ENCODE measurements at places on chromosomes 5 and 9. TPM values are rescaled to one million over a fixed set of nuclear protein-coding genes. Genes with fewer than 3 reads are reported as not detected.

OXCT1 gene
- polyA plus RNA-seq: 32.4 TPM

FOXD4L5 gene
- not detected for polyA plus RNA-seq

PCDHB4 gene
- polyA plus RNA-seq: not detected

SLC45A2 gene
- polyA plus RNA-seq: not detected

PCDHB12 gene
- not detected for polyA plus RNA-seq

GAPVD1 gene
- 61.1 TPM for polyA plus RNA-seq

GRM6 gene
- polyA plus RNA-seq: not detected

IFNK gene
- polyA plus RNA-seq: not detected

ZNF462 gene
- not detected for polyA plus RNA-seq

IRGM gene
- 1.2 TPM for polyA plus RNA-seq

CSF1R gene
- polyA plus RNA-seq: 0.72 TPM

DNA sequence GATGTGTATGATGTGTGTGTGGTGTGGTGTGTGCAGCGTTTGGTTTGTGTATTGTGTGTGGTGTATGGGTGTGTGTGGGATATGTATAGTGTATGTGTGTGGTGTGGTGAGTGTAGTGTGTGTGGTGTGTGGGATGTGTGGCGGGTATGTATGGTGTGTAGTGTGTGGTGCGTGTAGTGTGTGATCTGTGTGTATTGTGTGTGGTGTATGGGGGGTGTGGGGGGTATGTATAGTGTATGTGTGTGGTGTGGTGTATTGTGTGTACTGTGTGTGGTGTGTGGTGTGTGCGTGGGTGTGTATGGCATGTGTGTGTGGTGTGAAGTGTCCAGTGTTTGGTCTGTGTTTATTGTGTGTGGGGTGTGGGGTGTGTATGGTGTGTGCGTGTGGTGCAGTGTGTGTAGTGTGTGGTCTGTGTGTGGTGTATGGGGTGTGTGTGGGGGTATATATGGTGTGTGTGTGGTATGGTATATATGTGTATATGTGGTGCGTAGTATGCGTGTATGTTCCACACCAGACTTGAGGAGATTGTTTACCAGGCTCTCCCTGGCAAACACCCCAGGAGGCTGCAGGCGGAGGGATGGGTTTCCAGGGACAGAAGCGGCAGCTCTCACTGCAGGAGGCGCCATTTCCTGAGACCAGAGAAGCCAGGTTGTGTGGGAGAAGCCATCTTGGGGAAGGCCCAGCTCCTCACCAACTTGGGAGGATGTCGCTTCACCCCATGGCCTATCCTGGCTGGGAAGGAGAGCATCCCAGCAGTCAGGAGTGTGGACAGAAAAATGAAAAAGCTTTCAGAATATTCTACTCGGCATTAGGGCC lies 138.1 kb downstream of the NXNL2 start:
- no peak for DNase-seq
- H3K4me1 ChIP-seq: no peaks in the 10 kb centered on the region
- H3K27me3 ChIP-seq: no peaks in the 10 kb centered on the region
- no peak overlapping the region for H3K4me3 ChIP-seq
- no peak overlapping the region for H3K27ac ChIP-seq

GRCh38 chr9:134355561-134356279 lies 29.5 kb downstream of the RXRA start:
- H3K36me3 ChIP-seq: no peaks in the 10 kb centered on the region
- no peak for DNase-seq
- no peaks in the 10 kb centered on the region for H3K4me1 ChIP-seq
- no peak overlapping the region for H3K4me3 ChIP-seq
- H3K27me3 ChIP-seq: no peaks in the 10 kb centered on the region
- H3K27ac ChIP-seq: no peak overlapping the region

GRCh38 chr9:32716955-32717543 lies 66.3 kb upstream of the TMEM215 start:
- no peaks in the 10 kb centered on the region for H3K4me1 ChIP-seq
- no peak overlapping the region for H3K4me3 ChIP-seq
- H3K36me3 ChIP-seq: no peaks in the 10 kb centered on the region
- DNase-seq: no peak
- H3K27ac ChIP-seq: no peak overlapping the region

DNA sequence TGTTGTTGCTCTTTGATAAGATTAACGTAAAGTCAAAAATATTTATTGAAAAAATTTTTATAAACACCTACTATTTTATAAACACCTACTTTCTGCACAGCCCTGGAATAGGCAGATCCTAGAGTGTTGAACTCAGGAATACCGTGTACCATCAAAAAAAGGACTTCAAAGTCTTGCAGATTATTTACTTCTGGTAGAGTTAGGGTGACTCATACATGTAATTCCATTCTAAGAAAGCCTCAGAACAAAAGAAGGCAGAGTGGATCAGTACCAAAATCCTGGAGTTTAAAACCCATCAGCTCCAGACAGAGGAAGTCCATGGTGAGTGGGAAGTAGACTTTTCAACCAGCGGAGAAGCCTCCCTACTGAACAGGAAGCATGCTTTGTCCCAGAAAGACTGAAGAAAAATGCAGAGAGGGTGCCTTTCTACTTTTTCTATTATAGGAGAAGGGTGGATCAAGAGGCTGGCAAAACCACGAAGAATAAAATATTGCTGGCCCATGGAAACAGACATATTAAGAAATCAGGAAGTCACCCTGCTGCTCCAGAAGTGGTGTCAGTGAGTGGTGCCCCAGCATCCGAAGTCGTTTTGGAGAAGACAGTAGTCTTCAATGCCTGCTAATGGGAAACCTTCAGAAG lies 45.1 kb upstream of the DAB2 start:
- no peak overlapping the region for H3K27ac ChIP-seq
- H3K27me3 ChIP-seq: no peaks in the 10 kb centered on the region
- DNase-seq: no peak
- no peaks in the 10 kb centered on the region for H3K36me3 ChIP-seq

GRCh38 chr5:160262151-160263074 lies 33.1 kb downstream of the FABP6 start:
- no peaks in the 10 kb centered on the region for H3K27me3 ChIP-seq
- no peak overlapping the region for H3K27ac ChIP-seq
- H3K4me3 ChIP-seq: no peak overlapping the region
- H3K36me3 ChIP-seq: no peaks in the 10 kb centered on the region
- no peak for DNase-seq

DNA sequence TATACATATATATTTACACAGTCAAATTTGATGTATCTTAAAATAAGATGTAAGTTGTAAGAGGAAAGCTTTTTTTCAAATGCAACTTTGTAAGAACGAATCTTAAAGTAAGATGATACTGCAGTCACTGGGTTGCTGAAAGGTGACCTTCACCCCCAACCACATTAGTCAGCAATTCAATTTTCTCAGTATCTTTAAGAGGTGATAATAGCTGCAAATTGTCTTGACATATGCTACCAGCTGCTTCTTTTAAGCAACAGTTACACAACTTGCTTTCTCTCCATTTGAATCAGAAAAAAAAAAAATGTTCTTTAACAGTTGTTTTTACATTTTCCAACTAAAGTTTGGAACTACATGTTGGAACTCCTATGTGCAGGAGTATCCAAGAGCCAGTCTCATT lies 246.6 kb upstream of the CCNG1 start:
- H3K27me3 ChIP-seq: no peaks in the 10 kb centered on the region
- no peak overlapping the region for H3K4me3 ChIP-seq
- H3K36me3 ChIP-seq: no peaks in the 10 kb centered on the region
- no peak overlapping the region for H3K27ac ChIP-seq

- H3K4me3 ChIP-seq: no peak overlapping the region
- H3K36me3 ChIP-seq: no peaks in the 10 kb centered on the region
- DNase-seq: no peak
- peaks cover 15% of the 10 kb centered on the region for H3K4me1 ChIP-seq
- H3K27me3 ChIP-seq: no peaks in the 10 kb centered on the region
These were observed 15.0 kb upstream of the FBP1 start for GRCh38 chr9:94654165-94654894.

- no peak overlapping the region for H3K27ac ChIP-seq
- H3K27me3 ChIP-seq: no peaks in the 10 kb centered on the region
- no peak overlapping the region for H3K4me3 ChIP-seq
- no peaks in the 10 kb centered on the region for H3K4me1 ChIP-seq
- no peaks in the 10 kb centered on the region for H3K36me3 ChIP-seq
These were observed 26.8 kb downstream of the FAXDC2 start for GRCh38 chr5:154823605-154824004.

DNA sequence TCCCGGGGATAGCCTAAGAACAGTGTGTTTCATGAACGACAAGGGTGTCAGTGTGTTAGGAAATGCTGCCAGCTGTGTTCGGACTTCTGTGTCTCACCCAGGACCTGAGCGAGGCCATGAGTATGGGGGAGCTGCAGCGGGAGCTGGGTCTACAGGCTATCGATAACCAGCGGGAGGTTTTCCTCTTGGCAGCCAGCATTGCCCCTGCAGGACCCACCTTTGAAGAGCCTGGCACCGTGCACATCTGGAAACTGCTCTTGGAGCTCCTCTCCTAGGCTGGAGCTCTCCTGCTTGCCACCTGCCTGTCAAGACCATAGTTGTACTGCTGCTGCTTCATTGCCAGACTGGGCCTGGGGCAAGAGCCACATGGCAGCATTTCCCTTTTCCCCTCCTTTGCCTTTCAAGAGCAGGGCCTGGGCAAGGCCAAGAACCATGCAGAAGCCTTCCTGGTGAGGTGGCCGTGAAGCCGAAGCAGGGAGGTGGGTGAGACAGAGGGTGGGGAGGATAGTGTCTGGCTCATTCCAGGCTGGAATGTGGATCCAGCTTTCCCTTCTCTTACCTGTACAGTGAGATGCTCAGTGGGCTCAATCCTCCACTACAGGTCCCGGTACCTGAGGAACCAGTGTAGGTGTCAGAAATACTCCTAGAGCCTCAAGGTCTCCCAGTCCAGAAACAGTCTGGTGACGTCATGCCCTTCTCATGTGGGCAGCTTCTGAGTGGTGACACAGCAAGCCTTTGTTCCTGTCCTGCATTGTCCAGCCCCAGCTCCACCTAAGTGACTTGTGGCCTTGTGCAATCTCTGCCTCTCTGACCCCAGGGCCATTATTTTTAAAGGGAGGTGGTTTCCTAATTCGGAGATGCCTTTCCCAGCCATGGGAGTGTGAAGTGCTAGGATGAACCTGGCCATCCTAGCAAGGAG lies 6.6 kb downstream of the ARL10 start:
- no peak for DNase-seq
- no peaks in the 10 kb centered on the region for H3K27me3 ChIP-seq
- H3K4me3 ChIP-seq: no peak overlapping the region
- H3K4me1 ChIP-seq: no peaks in the 10 kb centered on the region
- H3K27ac ChIP-seq: no peak overlapping the region

DNA sequence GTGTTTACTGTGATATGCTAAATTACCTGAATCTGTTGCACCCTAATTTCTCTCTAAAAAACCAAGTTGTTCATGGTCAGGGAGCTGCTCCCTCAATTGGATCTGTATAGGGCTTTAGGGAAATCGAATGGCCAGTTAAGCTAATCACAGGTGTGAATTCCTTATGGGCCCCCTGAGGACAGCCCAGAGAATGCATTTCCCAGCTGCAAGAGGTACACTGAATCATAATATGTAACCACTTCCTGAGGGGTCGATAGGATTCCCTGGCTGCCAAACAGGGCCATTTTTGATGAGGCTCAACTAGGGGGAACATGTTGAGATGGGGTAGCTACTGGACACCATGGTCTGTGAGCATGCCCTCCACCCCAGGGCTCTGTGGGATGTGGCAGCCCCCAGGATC lies 478.6 kb downstream of the CCDC171 start:
- H3K27me3 ChIP-seq: no peaks in the 10 kb centered on the region
- DNase-seq: no peak
- H3K4me1 ChIP-seq: no peaks in the 10 kb centered on the region
- H3K4me3 ChIP-seq: no peak overlapping the region
- H3K36me3 ChIP-seq: no peaks in the 10 kb centered on the region

- H3K27ac ChIP-seq: no peak overlapping the region
- H3K36me3 ChIP-seq: no peaks in the 10 kb centered on the region
- no peak for DNase-seq
- H3K27me3 ChIP-seq: no peaks in the 10 kb centered on the region
- no peak overlapping the region for H3K4me3 ChIP-seq
- H3K4me1 ChIP-seq: no peaks in the 10 kb centered on the region
These were observed 36.7 kb upstream of the MATR3 start for GRCh38 chr5:139256820-139257219.

DNA sequence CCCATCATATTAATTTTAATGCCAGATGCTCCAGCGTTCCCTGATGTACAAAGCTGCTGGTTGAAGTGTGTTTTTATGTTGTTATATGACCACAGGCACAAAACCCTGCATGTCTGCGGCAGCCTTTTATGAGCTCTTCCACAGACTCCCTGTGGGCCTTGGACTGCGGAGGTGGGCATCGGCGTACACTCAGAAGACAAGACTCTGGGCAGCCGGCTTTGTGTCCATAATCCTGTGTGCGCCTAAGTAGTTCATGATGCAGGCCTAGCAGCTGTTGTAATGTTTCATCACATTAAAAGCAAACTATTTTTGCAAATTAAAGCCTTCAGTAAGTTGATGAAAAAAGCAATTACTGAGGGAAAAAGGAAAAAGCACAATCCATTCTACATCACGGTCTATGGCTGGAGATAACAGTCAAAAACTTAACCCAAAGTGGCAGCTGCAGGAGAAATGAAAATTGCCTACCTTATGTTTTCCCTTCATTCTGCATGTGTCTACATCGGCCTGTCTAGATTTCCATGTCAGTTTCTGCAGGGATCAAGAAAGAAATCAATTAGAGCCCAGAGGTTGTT lies 78.8 kb downstream of the SEMA6A start:
- no peaks in the 10 kb centered on the region for H3K27me3 ChIP-seq
- H3K4me3 ChIP-seq: no peak overlapping the region
- H3K36me3 ChIP-seq: no peaks in the 10 kb centered on the region
- H3K27ac ChIP-seq: no peak overlapping the region

DNA sequence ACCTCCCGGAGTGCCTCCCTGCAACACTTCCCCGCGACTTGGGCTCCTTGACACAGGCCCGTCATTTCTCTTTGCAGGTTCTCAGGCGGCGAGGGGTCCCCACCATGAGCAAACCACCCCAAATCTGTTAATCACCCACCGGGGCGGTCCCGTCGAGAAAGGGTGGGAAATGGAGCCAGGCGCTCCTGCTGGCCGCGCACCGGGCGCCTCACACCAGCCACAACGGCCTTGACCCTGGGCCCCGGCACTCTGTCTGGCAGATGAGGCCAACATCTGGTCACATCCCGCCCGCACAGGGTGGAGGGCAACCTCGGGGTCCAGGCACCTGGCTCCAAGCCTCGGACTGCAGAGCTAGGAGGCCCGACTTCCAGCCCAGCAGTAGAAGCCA lies 776 bp upstream of the TERT start:
- no peaks in the 10 kb centered on the region for H3K36me3 ChIP-seq
- no peak for DNase-seq
- H3K4me3 ChIP-seq: no peak overlapping the region
- H3K4me1 ChIP-seq: no peaks in the 10 kb centered on the region
- H3K27ac ChIP-seq: no peak overlapping the region

- H3K27me3 ChIP-seq: no peaks in the 10 kb centered on the region
- no peaks in the 10 kb centered on the region for H3K4me1 ChIP-seq
- no peak for DNase-seq
- H3K27ac ChIP-seq: no peak overlapping the region
- H3K36me3 ChIP-seq: no peaks in the 10 kb centered on the region
These were observed 19.2 kb downstream of the SLC22A4 start for GRCh38 chr5:132313366-132313765.

DNA sequence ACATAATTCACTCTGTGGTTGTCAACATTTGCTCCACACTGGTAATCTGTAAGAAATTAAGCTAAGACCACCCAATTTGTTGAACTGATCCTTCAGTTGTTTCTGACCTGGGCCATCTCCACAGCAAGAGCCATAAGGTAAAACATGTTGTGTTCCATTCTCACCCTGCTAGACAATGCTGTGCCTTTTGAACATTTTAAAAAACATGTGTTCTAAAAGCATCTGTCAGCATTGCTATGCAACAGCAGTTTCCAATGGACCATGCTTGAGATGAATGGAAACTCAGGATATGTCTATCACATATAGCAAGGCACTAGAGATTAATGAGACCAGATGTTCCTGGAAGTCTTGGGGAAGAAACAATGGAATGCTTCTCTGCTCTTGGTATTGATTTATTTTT lies 455.1 kb upstream of the RGMB start:
- H3K27ac ChIP-seq: no peak overlapping the region
- no peaks in the 10 kb centered on the region for H3K36me3 ChIP-seq
- H3K4me3 ChIP-seq: no peak overlapping the region
- no peaks in the 10 kb centered on the region for H3K27me3 ChIP-seq

All from naive thymus-derived CD4-positive, alpha-beta T cell (primary cell).